ENCODE measurements at places on chromosomes 7 and 10. TPM values are rescaled to one million over a fixed set of nuclear protein-coding genes. Genes with fewer than 3 reads are reported as not detected.

- H3K36me3 ChIP-seq, result no peaks in the 10 kb centered on the region
- H3K27ac ChIP-seq, result no peak overlapping the region
- H3K4me3 ChIP-seq, result no peak overlapping the region
- no peaks in the 10 kb centered on the region for H3K4me1 ChIP-seq
Observed at GRCh38 chr7:121084748-121085336, 96.3 kb downstream of the CPED1 start.

DNA sequence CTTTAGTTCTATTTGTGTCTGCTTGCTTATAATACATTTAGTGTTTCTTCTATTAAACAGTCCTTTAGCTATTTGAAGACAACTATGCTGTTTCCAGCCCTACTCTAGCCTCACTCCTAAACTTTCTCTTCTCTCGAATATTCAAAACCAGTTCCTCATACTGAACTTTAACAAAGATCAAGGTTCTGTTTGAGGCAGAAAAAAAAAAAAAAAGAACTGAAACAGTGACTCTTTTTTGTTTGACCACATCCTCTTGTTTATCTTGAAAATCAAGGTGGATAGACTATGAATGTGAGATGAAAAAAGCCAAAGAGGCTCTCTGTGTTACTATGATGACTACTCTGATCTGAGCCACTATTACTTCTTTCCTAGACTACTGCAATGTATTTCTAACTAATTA, 154.3 kb downstream of the ZNF365 start:
- H3K27ac ChIP-seq, result no peak overlapping the region
- DNase-seq, result no peak
- no peaks in the 10 kb centered on the region for H3K36me3 ChIP-seq
- H3K27me3 ChIP-seq, result no peaks in the 10 kb centered on the region

DNA sequence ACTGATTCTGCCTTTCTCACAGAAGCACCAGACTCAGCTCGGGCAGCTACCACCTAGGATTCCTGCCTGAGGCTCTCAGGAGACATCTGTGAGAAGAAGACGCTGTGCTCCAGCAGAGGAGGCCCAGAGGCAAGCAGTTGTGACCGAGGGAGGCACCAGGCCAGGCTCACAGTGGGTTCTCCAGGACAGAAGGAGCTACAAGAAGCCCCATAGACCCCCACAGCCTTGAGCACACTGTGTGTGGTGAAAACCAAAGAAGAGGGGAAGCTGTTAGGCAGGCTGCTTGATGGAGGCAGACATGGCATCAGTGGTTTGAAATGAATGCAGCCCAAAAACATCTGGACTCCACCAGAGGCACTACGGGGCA, 198.8 kb downstream of the GRID1 start:
- no peak overlapping the region for H3K4me3 ChIP-seq
- DNase-seq, result no peak
- no peaks in the 10 kb centered on the region for H3K36me3 ChIP-seq
- H3K27ac ChIP-seq, result no peak overlapping the region
- H3K4me1 ChIP-seq, result no peaks in the 10 kb centered on the region

DNA sequence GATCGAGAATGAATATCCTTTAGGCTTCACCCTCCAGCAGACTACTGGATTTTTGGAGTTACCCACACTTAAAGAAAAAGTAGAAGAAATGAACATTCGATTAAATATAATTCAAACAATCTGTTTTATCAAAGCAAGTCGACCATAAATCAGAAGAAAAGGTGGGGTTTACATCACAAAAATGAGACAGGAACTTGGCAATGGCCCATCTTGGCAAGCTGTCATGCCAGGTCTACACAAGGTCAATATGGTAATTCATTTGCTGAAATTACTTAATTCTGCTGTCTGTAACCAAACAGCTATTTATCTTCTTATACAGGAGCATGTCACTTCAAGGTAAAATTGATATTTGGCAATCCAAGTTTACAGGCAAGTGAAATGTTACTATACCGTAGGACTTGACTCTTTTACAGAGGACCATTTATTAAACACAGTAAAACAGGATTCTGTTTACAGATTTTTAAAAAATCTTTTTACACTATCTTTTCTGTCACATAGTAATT, 640.6 kb upstream of the NRP1 start:
- no peak overlapping the region for H3K27ac ChIP-seq
- no peak overlapping the region for H3K4me3 ChIP-seq
- no peaks in the 10 kb centered on the region for H3K36me3 ChIP-seq
- no peak for DNase-seq

DNA sequence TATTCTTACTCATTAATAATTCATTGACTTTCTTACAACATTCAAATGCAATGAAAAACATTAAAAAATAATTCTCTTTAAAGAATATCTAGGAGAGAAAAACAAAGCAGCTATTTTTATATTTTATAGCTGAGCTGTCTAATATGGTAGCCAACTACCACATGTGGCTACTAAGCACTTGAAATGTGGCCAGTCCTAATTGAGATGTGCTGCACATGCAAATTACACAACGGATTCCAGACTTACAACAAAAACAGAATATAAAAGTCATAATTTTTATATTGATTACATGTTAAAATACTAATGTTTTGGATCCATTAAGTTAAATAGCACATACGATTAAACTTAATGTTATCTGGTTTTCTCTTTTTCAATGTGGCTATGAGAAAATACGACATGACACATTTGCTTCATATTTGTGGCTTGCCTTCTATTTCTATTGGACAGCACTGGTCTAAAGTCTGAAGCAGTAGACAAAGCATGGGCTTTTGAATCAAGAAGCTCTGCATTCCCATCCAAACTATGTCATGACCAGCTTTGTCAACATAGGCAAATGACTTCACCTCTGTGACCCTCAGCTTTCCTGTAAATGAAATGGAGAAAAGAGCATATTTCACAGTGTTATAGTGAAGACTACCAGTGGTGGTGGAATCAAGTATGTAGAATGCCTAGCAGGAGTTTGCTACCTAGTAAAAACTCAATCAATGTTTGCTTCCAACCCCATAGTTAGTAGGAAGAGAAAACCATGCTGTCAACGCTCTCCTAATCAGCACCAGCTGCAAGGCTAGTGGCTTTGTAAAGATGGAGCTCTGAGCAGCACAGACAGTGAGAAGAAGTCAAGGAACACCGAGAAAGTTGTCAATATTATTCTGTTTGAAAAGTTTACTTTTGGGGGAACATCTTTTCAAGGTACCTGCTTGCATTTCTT, 37.1 kb upstream of the GDF10 start:
- H3K27me3 ChIP-seq, result no peaks in the 10 kb centered on the region
- no peaks in the 10 kb centered on the region for H3K4me1 ChIP-seq
- H3K4me3 ChIP-seq, result no peak overlapping the region
- no peak overlapping the region for H3K27ac ChIP-seq
- DNase-seq, result no peak
- no peaks in the 10 kb centered on the region for H3K36me3 ChIP-seq

GRCh38 chr10:12711350-12711708, 290.2 kb downstream of the CCDC3 start:
- no peaks in the 10 kb centered on the region for H3K36me3 ChIP-seq
- H3K27ac ChIP-seq, result no peak overlapping the region
- H3K27me3 ChIP-seq, result no peaks in the 10 kb centered on the region
- no peak for DNase-seq
- H3K4me3 ChIP-seq, result no peak overlapping the region

CFAP58 gene
- not detected for total RNA-seq

PDZD7 gene
- 0.49 TPM for total RNA-seq

PIK3CG gene
- 1.6 TPM for total RNA-seq

STRIP2 gene
- 0.29 TPM for total RNA-seq

SCART1 gene
- 2.7 TPM for total RNA-seq
